ENCODE measurements at places on chromosomes 5 and 9.

GRCh38 chr5:130992095-130992494 lies 173.0 kb downstream of the HINT1 start:
- peak; percentile 89 for DNase-seq

DNA sequence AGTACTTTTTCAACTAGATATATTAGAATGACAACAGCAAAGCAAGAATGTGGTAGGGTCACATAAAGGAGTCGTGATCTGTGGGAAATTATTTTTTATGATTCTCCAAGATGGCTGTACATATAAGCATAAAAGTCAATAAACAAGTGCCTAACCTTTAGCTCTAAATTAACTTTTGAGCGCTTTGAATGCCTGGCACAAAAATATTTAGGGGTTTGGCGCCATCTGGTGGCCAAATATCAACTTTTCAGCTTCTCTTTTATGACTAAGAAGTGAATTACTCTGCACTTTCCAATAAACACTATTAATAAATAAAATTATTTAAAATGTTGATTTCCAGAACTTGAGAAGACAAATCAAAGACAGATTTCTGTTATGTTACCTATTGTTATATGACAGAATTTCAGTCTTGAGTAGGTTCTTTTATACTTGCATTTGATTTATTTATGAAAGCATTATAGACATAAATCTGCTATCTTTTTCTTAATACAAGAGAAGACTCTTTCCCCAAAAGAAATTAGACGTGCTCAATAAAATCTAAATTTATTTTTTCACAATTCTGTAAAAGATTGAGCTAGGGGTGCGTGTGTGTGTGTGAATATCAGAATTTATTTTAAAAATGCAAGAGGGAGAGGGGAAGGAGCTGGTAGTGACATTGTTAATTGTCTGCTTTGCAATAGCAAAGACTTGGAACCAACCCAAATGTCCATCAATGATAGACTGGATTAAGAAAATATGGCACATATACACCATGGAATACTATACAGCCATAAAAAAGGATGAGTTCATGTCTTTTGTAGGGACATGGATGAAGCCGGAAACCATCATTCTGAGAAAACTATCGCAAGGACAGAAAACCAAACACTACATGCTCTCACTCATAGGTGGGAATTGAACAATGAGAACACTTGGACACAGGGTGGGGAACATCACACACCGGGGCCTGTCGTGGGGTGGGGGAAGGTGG lies 36.7 kb upstream of the ARRDC3 start:
- DNase-seq = peak; percentile 70

DNA sequence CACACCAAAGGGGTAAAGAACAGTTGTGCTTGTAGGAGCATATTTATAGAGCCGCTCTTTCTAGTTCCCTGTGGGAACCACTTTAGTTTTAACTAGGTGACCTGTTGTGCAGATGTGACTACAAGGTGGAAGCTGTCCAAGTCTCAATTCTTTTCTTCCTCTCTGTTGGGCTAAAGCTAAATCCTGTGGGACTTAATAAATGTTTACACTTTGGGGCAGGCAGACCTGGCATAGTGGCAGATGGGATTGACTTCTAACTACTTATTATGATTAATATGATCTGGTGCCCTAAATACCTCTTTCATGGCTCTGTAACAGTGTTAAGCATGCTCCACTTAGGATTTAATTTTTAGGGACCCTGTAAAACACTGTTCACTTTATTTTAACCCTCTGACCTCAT lies 265.3 kb downstream of the KCTD16 start:
- no peak for DNase-seq

DNA sequence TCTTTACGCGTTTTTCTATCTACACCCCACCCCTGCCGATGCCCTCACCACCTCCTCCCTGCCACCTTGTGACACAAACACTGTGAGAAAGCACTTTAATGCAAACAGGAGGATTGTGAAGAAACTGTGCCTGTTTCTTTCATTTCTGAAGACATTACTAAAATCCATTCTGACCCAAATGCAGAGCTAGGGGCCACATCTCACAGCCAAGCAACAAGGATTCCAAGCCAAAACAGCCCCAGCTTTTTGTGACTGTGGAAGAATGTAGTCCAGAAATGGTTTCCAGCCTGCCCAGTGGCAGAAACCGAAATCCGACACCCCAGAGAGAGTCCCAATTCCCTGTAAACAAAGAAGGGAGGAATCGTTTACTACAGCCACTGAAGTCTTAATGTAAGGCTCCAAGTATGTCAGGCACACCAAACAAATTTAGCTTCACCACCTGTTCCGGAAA lies 190.9 kb downstream of the TTC39B start:
- no peak for DNase-seq

- DNase-seq = no peak
Observed at GRCh38 chr5:158998793-158999325, 100.9 kb downstream of the EBF1 start.

DNA sequence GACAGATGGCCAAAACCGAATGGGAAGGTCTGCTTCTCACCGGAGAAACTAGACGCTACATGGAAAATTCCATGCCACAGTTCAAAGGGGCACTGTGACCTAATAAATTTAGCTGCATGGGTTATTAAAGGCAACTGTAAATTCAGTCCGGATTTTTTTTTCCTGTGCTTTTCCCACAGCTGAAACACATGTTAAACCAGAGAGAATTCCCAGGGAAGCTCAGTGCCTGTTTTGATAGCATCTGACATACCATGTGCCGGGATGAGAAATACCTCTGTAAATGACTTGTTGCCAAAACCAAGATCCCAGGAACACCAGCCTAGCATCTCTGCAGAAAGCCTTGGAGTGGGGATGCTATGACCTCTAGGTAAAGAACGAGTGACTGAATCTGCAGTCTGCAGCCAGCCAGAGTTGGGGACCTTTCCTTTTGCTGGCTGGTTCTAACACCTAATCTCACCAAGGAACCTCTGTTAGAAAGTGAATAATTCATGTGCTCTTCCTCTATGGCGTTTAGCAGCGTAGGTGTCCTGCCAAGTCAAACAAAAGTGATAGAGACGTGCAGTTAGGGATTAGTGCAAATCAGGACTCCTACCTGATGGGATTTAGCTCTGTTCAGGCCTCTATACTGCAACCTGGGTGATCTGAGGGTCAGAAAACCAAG lies 77.9 kb downstream of the SLIT3 start:
- DNase-seq = peak; percentile 61

DNA sequence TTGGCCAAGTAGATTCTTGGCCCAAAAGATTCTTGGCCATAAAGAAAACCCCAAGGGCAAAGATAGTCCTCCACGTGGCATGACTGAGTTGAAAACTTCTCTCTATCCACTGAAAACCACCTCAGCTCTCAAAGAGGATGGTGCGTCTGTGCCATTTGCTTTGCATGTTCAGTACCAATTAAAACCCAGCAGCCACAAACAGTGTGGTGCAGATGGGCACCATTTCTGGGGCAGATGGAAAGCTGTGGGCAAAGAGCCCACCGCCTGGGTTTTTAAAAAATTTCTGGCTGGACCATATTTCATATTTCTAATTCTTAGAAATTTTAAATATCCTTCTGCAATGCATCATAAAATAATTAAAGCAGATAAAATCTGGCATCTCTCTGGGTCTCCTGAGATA lies 84.5 kb upstream of the PUM3 start:
- no peak for DNase-seq

- no peak for DNase-seq
Observed at GRCh38 chr9:88984543-88984883, 6.8 kb upstream of the S1PR3 start.

GRCh38 chr5:96344678-96345577 lies 88.1 kb downstream of the PCSK1 start:
- peak; percentile 76 for DNase-seq

- DNase-seq = peak; percentile 22
Observed at GRCh38 chr9:33858423-33858822, 41.5 kb downstream of the UBE2R2 start.

Measured in fibroblast of skin of scalp (primary cell).